ENCODE measurements at places on chromosomes 7 and 10.

DNA sequence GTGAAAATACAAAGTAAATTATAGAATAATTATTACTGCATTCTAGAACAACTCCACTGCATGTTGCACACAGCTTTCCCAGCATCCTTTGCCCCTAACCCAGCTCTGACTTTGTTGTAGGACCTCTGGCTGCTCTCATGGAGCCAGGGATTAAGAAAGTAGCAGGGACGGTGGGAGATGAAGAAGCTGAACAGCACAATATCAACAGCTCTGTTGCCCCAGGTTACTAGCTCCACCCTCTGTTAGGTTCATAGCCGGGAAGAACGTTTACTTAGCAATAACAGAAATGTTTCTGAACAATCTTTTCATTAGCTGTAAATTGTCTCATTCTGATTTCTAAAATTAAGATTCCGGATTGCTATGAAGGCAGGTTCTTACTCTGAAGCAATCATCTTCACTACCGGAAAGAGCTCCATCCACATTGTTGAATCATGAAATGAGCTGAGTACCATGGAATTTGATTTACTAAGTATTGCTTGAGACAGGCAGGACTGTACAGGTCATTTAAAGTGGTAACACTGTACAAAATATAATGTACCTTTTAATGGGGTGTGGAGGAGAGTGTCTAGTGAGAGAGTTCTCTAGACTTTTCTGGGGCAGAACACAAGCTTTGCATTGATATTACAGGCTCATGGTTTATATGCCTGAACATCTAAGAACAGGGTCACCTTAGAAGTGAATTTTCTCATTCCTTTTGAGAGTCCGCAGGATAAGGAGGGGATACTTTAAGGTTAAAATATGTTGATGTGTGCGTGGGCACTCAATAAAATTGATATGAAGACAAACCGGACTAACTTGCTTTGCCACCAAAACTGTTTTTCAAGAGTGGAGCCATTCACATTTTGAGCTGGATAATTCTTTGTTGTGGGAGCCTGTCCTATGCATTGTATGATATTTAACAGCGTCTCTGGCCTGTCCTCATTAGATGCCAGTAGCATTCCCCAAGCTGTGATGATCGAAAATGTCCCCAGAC, 20.8 kb upstream of the RAB18 start:
- no peak for DNase-seq

- DNase-seq, result no peak
Observed at GRCh38 chr7:9250876-9251275, 817.5 kb downstream of the NXPH1 start.

- no peak for DNase-seq
Observed at GRCh38 chr7:41163991-41164390, 538.9 kb downstream of the INHBA start.

- no peak for DNase-seq
Observed at GRCh38 chr7:137882261-137882668, 35.5 kb upstream of the DGKI start.

GRCh38 chr10:119654540-119654939, 3.4 kb downstream of the BAG3 start:
- no peak for DNase-seq

DNA sequence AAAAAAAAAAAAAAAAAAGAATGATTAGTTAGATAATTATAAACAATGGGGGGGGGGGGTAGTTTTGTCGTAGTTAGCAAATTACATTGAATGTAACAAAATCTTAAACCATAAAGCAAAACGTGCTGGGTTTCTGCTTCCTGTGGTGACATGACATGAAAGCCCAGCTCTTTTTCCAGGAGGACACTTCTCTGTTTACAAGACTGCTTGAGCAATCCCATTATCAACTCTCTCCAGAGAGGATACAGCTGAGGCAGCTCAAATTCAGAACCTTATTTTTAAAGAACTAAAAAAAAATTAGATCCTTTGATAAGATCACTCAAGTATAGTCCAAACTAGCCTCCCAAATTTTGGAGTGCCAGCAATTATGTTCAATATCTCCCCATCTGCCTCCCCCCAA, 58.6 kb downstream of the ADRB1 start:
- no peak for DNase-seq

DNA sequence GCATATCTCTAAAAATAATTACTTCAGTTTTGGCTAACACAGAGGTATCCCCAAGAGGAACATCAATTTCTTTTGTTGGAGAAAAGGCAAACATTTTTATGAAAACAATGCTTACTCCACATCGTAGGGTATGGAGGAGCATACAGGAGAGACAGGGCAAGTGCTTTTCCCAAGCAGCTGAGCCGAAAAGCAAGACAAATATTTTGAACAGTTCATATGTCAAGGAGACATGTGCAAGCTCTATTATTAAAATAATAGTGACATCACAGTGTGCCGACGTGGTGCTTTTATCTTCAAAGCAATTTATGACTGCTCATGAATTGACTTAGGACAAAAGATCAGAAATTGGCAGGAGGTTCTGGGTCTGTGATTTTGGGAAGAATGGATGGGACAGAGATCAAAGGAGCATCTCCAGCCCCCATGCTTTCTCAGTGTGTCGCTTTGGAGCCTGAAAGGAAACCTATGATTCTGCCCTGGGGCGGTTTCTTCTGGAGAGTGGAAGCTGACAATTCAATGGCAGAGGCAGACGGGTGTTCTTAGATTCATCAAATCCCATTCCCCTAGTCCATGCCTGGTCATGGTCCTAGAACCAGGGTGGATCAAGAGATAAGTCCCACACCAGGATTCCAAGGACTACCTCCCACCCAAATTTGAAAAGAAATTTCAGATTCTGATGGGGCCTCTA, 97.1 kb downstream of the JCAD start:
- DNase-seq, result no peak

DNA sequence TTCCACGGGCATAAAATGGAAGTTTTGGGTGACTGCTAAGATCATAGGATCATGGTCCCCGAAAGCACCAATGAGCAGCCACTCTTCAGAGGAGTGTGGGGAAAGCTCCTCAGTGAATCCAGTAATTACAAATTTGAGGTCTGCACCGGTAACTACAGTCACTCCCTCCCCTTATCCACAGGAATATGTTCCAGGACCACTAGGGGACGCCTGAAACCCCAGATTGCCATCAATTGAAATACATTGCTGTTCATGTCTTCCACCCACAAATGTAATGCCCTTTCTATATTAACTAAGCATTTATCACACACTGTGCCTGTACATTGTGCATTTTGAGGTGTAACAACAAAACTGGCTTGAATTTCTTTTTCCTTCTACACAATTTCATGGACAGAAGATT, 447.9 kb upstream of the PFKP start:
- DNase-seq, result peak; percentile 11

GRCh38 chr10:50512743-50513416, 110.9 kb downstream of the SGMS1 start:
- DNase-seq, result peak; percentile 66

- DNase-seq, result peak; percentile 72
Observed at GRCh38 chr7:157011333-157012112, 1.1 kb upstream of the MNX1 start.

GRCh38 chr10:102769375-102770107, 25.8 kb downstream of the WBP1L start:
- DNase-seq, result no peak

DNA sequence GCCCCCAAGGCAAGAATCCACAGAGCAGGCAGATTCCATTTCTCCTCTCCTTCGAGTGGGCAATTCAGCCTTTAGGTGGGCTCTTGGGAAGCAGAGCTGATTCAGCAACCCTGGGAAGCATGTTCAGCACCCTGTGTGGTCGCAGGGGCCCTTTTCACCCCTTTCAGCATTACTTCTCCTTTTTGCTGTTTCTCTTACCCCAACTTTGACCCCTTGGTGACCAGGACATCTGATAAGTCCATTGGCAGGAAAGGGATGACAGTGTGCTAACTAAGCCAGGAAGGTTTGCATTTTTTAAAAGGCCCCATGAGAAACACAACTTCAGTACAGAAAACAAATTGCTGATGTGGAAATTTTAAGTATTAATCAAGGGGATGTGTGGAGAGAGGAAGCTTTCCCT, 283.7 kb upstream of the NRP1 start:
- no peak for DNase-seq

- DNase-seq, result no peak
Observed at GRCh38 chr7:35467456-35467978, 213.6 kb upstream of the TBX20 start.

DNA sequence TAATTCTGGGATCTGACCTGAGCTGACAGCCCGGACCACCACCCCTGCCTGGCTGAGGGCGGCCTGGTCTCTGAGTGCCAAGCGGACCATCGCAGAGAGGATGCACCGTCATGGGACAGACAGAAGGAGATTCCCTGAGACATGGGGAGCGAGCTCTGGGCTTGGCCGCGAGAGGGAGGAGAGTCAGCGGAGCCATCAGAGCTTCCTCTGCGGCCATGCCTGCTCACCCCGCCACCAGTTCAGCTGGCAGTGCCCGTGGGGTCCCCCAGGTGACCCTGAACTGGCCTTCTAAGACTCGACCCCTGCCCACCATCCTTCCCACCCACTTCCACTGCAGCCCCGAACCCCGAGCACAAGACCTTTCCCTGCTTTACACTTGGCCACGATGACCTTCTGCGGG, 152.8 kb downstream of the TCERG1L start:
- peak; percentile 24 for DNase-seq

DNA sequence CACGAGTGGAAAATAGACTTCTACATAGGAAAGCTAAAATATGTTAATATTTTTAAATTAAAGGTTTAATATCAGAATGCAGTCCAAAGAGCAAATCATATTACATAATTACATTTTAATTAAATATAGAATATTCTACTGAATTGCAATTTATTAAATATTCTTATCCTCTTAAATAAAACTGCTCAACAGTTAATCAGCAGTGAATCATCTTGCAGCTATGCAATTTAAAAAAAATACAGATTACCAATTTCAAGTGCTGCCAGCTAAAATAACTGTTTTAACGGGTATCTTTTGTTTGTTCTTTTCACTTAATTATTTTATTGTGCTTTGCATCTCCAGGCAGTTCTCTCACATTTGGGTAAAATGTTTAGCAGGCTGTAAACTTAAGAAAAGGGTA, 82.2 kb downstream of the ZNRF2 start:
- DNase-seq, result no peak

DNA sequence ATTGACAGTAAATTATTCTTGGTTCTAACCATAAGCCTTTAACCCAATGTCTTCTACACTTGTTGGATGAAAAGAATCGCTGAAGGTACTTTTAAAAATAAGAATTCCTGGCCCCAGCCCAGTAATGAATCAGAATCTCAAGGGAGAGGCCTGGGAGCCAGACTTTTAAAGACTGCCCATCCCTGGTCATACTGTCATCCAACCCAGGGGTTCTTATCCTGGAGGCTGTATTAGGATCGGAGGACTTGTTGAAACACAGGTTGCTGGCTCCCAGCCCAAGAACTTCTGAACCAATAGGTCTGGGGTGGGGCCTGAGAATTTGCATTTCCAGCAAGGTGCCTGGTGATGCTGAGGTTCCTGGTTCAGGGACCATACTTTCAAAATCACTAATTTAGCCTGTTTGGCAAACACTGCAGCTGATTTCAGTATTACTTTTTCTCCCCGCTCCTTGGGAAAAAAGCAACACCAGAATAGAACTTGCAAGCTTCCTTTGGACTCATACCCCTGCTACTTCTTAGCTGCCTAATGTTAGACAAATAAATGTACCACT, 79.5 kb upstream of the FAM133B start:
- DNase-seq, result no peak

DNA sequence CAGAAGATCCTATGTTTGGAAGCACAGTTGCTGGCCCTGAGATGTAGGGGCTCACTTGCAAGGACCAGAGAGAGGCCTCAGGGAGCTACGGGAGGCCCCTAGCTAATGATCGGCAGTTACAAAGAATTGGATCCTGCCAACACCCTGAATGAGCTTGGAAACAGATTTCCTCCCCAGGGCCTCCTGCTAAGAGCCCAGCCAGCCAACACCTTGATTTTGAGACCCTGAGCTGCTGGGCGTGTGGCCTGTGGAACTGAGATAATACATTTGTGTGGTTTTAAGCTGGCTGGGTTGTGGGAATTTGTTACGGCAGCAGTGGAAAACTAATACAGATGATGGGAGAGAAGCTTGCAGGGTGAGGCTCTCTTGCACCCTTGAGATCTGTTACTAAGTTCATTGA, 3.9 kb downstream of the DOCK1 start:
- DNase-seq, result no peak

DNA sequence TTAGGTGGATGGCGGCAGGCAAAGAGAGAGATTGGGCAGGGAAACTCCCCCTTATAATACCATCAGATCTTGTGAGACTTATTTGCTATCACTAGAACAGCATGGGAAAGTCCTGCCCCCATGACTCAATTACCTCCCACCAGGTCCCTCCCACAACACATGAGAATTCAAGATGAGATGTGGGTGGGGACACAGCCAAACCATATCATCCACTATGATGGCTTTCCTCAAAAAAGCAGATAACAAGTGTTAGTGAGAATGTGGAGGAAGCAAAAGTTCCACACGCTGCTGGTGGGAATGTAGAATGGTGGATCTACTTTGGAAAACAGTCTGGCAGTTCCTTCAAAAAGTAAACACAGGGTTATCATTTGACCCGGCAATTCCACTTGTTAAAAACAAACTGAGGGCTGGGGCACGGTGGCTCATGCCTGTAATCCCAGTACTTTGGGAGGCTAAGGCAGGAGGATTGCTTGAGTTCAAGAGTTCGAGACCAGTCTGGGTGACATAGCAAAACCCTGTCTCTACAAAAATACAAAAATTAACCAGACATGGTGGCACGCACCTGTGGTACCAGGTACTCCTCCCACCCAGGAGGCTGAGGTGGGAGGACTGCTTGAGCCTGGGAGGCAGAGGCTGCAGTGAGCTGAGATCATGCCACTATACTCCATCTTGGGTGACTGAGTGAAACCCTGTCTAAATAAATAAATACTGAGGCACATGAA, 161.4 kb upstream of the EEPD1 start:
- no peak for DNase-seq

GRCh38 chr7:42677751-42678699, 233.8 kb downstream of the C7orf25 start:
- DNase-seq, result peak; percentile 32

DNA sequence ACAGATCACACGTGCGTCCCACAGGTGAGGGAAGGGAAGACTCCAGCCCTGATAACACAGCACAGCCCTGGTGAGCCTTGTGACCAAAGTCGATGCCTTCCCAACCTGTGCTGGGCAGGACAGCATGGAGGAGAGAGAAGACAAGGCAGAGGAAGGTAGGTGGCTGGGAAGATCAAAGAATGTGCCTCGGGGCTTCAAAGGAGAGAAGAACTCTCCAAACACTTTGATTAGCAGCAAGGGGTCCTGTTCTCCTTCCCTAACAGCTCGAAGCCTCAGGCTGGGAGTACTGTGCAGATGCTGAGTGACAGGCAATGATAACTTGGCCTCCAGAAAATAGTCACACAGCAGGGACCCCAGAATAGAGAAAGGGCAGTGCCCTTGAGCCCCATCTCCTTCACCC, 288.5 kb downstream of the TCERG1L start:
- DNase-seq, result no peak

- peak; percentile 44 for DNase-seq
Observed at GRCh38 chr10:21675157-21675796, 141.2 kb downstream of the MLLT10 start.
